Mucosa of gallbladder (tissue), 1 donor: ENCODE measurements at places on chromosomes 5 and 9. TPM values are rescaled to one million over a fixed set of nuclear protein-coding genes. Genes with fewer than 3 reads are reported as not detected.
A peak's percentile ranks its signal among the peaks of the same experiment; 100 is the strongest.

Gene OCLN
- total RNA-seq, result 152 TPM

Gene MSMP
- total RNA-seq, result 1.1 TPM

Gene PAIP2
- total RNA-seq, result 73.3 TPM

Gene ITK
- total RNA-seq, result 6.0 TPM

Gene TNFSF15
- total RNA-seq, result 2.2 TPM

Gene TSLP
- 4.1 TPM for total RNA-seq

Gene SLC6A7
- not detected for total RNA-seq

Gene LCN12
- total RNA-seq, result 10.0 TPM

Gene AIF1L
- total RNA-seq, result 7.0 TPM

Gene PARP8
- 78.4 TPM for total RNA-seq

Gene C5orf58
- total RNA-seq, result 0.52 TPM

DNA sequence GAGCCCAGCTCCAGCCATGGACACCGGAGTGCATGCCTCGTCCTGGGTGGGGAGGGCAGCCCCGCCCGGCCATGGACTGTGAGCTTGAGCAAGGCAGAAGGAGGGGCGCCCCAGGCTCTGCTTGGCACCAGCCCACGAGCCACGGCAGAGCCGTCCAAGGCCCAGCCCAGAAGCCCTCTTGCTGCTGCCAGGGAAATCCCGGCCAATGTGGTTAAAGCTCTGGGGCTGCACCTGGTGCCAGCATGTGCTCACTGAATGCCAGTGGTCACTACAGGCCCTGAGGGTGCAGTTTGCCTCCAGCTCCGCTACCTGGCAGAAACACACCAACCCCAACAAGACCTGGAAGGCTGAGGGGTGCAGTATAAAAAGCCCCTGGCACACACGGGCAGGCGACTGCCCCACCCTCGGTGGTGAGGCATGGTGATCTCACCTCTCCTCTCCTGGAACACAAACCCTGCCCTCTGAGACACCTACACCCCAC is 11.8 kb downstream of the BRD3 start:
- DNase-seq, result peak; percentile 88

DNA sequence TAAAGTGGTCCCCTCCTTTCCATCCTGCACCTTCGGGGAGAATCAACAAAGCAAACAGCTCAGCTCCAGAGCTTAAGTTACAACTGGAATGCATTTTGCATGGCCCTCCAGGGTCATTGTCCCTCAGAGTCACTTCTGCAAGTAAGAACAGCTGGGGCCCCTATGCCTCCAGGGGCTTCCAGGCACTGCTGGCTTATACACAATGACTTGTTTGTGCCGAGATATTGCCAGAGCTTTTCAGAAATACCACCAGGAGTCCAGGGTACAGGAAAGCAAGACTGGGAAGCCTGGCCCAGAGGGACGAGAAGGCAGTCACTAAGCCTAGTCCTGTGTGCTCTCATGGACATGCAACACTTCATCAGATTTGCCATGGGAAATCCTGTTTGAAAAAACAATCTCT is 11.3 kb downstream of the FRMD3 start:
- DNase-seq, result no peak

- no peak for DNase-seq
Observed at GRCh38 chr9:109997682-109998081, 210.3 kb downstream of the C9orf152 start.

DNA sequence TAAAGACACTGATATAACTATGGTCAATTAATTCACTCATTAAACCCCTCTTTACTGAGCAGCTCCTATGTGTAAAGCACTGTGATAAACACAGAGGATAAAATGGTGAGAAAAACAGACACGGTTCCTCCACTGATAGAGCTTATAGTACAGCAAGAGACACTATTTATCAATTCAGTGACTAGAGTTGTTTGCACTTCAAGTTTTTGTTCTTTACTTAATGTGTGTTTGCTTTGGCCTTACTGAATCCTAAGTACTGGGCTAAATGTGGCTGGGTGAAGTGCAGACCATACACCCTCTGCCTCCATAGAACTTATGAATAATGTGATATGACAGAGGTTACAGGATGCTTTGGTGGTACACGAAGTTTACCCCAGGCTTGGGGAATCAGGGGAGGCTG is 80.1 kb upstream of the ITGA1 start:
- no peak for DNase-seq

GRCh38 chr5:130710596-130710995 is 454.5 kb downstream of the HINT1 start:
- no peak for DNase-seq

DNA sequence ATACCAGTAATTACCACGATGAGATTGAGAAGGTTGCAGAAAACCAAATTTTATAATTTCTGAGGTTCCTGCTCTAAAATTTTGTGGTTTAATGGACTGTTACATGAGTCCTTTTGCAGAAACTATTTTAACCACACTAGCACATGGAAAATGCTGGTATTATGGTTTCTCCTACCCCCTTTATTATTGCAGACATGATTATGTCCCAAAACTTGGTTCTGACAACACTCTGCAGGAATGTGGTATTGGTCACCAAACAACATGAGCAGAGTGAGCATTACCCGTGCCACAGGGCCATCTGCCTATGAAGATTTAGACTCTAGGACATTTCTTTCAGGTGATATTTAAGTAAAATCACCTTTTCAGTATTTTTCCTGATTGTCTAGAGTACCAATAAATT is 2.8 kb upstream of the ECM2 start:
- DNase-seq, result no peak

DNA sequence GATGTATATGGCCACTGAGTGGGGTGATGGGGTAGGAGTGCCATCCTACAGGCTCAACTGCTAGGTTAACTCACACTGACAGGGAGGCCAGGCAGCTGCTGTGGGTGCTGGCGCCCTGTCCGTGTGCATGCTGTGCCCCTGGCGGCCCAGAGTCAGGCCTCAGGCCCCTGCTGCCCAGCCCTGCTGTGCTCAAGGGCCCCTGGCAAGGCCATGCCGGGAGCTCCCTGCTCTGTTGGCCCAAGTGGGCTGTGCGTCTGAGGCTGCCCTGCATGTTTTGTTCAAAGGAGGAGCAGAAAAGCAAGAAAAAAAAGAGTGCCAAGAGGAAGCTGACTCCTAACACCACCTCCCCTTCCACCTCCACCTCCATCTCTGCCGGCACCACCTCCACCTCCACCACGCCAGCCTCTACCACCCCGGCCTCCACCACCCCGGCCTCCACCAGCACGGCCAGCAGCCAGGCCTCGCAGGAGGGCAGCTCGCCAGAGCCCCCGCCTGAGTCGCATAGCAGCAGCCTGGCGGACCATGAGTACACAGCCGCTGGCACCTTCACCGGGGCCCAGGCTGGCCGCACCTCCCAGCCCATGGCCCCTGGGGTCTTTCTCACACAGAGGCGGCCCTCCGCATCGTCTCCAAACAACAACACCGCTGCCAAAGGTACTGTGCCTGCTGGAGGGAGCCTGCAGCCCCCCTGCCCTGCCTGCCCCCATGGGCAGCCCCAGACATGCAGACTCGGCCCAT is 100.1 kb downstream of the PHF2 start:
- DNase-seq, result no peak

DNA sequence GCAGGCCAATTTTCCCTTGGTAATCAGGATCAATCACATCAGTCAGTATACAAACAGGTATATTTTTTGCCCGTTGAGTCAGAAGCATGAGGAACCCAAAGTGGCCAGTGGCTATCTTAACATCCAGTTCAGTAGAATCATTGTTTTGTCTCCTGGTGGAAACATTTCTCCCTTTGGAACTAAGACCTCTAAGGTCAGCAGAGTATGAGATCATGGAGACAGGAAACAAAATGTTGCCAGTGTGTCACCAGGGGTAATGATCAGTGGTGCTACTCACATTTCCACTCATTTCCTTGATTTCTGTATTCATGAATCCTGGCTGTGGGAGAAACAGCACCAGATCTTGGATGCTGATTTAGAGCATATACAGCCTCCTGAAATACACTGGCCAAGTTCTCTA is 553.0 kb downstream of the CSNK1G3 start:
- no peak for DNase-seq

- no peak for DNase-seq
Observed at GRCh38 chr5:151130235-151130921, 27.2 kb downstream of the ANXA6 start.

DNA sequence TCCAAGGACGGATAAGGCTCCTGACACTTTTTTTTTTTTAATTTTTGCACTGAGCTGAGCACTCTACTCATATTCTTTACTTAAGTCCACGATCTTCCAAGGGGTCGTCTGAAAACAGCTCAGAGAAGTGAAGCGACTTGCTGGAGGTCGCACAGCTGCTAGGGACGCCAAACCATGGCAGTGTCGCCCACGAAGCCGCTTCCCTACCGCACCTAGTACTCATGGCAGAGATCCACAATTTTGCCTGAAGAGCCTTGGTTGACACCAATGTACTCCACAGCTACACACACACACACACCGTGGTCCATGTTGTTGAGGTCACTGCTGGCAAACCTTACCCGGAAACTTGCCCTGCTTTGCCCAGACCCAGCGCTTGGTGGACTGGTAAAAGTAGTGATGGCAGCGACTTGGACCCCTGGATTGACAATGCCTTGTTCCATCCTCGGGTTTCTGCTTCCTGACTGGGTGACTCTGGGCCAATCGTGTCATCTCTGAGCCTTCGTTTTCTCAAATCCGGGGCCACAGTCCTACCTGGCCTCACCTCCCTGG is 521 bp upstream of the SLIT3 start:
- DNase-seq, result no peak

- no peak for DNase-seq
Observed at GRCh38 chr5:8048920-8049319, 180.0 kb downstream of the MTRR start.

DNA sequence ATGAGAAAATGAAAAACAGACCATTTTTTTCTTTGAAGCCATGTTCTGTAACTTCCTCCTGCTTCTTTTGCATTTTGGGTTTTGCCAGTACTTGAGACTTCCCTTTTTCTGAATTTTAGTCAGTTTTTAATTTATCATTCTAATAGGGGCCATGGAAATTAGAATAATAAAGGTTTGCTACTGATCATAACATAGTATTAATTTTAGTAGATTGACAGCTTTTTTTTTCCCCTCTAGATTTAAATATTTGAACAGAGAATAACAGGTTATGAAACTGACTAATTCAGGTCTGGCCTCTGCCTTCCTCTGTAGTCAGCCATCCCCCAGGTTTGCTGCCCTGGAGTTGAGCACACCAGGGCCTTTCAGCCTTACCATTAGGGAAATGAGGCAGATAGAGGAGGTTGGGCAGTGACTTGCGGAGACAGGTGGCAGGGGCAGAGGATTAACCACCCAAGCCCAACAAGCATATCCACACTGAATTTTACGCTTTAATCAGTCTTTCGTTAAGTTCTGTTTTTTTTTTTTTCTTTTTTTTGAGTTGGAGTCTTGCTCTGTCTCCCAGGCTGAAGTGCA is 80.1 kb upstream of the TNFAIP8 start:
- DNase-seq, result no peak

DNA sequence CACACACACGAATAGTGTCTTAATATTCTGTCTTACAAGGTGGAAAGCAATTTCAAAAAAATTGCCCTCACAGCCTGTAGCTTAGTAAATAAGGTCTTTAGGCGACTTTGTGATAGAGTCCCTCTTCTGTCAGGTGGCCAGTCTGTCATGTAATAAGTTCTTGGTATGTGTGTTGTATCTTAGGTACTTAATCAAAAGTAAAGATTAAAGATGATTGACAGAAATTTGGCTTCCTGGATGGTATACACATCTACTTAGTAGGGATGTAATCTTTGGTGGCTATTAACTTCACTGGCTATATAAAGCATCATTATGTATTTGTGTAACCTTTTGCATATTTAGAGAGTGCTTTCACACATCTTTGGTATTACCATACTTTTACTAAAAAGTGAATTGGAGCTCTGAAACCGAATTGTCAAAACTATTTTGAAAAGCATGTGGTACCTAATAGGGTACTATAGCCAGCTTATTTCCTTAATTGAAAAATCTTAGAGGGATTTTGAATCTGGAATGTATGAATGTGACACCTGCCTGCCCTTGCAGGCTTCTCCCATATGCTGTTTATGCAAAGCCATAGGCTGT is 3.4 kb downstream of the G3BP1 start:
- no peak for DNase-seq

DNA sequence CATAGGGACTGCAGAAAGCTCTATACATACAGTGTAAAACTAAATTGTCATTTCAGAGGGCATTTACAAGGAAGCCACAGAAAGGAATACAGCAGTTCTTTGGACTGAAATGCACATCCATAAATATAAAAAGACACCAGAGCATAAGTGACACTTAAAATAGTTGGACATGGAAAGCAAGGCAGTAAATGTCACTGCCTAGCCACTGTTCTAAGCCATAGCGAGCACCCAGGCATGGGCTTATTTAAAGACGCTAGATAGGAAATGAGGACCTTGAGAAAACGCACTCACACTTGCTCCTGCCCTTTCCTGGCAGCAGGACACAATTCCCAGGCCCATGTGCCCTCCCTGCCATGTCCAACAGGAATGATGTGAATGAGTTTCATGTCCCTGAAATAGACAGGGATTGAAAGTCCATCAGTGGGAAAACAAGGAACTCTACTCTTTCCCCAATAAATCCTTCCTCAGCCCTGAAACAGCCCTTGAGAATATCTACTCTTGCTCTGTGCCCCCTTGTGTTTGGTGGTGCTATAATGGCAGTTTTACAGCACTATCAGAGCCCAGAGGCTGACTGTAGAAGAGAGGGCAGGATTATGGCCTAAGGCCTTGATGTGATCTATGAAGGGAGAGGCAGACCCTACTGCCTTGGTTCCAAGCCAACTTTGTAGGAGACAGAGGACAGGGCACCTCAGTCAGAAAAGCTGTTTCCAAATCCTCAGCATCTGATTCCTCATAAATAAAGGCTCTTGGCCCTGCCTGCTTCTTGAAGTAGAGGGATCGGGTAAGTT is 182.9 kb downstream of the SAXO1 start:
- DNase-seq, result no peak

DNA sequence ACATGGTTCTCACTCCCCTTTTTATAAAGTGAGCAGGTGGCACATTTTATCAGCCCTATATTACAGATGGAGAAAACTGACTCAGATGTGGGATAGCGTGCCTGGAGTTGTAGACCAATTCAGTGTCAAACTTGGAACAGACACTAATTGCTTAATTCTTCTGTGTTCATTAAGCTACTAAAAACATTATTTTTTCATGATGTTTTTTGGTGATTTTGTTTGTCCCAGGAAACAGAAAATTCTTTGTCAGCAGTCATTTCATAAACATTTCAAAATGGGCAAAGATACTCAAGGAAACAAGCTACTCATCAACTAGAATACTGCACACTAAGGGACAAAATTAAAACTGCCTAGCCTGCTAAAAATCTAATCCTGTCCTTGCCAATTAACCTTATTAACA is 2.2 kb downstream of the ABHD17B start:
- DNase-seq, result no peak

DNA sequence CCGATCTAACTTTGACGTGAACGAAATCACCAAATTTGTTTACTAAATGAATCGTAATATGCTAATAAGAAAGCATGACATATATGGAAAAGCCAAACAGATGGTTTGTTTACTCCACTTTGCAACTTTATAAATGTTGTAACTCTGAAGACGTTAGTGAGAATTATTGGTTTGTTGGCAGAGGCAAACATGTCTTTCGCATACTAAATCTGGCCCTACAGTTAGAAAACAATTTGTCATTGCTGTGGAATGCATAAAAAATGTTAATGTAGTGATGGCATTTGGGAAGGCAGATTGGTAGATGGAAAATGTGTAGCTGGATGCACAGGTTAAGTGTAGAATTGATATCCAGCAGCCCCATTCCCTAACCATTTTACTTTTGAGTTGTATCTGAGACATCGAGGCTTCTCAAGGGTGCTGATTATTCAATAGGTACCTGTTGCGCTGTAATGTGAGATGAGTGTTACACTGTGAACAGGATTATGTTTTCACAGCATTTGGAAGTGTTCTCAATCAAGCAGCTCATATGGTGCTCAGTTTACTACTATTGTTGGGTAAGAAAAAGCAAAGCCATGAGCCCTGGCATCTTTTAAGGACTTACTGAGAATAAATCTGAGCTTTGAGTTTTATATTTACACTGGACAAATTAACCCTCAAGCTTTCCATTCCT is 444.8 kb downstream of the BNC2 start:
- DNase-seq, result no peak
